Anterior cingulate cortex (tissue), 58 donors: ENCODE measurements at places on chromosomes 7 and 10.
A peak's percentile ranks its signal among the peaks of the same experiment; 100 is the strongest.

DNA sequence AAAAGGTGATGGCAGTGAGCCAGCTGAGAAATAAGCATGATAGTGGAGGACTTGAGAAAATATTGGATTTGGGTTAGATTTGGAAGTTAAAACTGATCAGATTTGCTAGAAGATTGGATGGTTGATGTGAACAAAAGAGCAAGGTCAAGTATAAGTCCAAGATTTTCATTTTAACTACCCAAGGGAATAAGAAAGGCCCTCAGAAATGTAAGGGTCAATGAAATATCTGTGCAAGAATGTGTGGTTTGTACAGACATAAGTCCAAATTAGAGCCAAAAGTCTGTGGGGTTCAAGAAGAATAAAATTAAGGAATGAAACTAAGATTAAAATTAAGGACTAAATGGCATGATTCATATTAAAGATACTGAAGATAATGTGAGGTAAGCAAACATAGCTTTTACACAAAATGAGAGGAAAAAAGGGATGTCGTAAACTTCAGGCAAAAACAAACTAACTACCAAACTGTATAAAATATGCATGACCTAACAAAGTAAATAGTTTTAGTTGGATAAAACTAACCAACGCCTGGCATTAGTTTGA lies 78.4 kb upstream of the CACNA2D1 start:
- no peak for DNase-seq

- DNase-seq, result no peak
Measured at GRCh38 chr10:29039677-29040189, 249.1 kb upstream of the LYZL1 start.

DNA sequence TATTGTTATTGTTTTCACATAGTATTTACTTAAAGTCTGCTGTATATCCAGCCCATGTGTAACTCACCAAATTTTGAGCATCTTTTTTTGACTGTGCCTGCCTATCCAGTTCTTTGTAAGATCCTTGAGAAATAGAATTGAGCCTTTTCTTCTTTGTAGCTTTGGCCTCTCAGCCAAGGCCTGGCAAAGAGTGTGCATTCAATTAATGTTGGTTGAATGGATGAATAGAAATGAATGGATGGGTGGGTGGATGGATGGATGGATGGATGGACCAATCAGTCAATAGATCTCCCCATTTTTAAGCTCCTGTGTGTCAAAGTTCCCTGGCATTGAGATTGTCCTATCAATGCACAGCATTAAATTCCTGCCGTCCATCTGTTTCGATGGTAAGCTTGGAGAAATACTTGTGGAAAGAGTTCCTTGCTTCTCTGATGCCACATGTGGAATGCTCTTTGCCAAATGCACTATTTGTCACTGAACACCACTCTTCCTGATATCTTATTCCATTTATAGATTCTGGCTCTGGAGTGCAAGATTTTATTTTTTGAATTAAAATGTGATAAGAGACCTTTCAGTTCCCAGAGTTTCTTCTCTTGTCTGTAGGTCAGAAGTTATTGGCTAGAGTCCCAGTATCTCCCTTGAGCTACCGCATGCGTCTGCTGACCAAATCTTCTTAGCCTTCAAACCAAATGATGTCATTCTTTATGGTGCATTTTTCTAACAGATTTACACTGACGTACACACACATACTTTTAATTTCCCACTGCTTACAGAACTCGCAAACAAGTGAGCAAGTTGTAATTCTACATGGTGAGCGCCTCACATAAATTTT lies 20.7 kb upstream of the ADRB1 start:
- DNase-seq, result peak; percentile 22

- DNase-seq, result peak; percentile 25
Measured at GRCh38 chr7:74217455-74218342, 7.9 kb downstream of the LAT2 start.

- no peak for DNase-seq
Measured at GRCh38 chr10:374354-374753, 239.1 kb downstream of the ZMYND11 start.

GRCh38 chr7:148058753-148059152 lies 531.8 kb upstream of the C7orf33 start:
- no peak for DNase-seq

- DNase-seq, result no peak
Measured at GRCh38 chr10:55500931-55501559, 700.0 kb upstream of the PCDH15 start.

DNA sequence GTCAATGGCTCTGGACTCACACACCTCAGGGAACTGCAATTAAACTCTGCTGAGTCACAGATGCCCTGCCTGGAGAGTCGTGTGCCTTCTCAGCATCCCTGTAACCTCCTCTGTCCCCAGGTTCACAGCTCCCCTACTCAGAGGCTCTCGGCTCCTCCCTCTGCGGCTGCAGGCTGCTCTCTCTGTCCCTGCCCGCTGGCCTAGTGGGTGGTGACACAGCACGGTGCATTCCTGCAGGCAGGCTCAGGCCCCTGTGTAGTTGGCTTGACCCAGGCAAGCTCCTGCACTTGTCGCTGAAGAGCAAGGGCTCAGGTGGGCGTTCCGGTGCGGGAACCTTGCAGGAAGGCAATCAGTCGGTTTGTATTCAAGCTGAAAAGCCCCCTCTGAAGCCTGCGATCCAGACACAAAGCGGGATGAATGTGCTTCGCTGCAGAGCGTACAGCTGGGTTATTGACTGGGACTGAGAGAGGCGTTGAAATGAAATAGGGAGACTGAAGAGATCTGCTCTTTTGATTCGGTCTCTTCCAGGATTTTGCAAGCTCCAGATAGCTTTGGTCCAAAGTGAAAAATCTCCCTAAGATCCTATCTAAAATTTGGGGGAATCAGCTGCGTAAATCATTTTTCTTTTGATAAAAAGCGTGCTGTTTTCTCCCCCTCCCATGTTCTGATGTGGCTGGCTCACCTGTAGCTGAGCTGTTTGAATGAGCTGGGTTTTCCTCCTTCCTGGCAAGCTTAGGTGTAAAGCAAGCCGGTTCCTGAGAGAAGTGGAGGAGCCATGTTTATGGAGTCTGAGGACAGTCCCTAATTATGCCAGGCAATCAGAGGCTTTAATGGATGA lies 208.7 kb upstream of the PHYHIPL start:
- DNase-seq, result peak; percentile 76

DNA sequence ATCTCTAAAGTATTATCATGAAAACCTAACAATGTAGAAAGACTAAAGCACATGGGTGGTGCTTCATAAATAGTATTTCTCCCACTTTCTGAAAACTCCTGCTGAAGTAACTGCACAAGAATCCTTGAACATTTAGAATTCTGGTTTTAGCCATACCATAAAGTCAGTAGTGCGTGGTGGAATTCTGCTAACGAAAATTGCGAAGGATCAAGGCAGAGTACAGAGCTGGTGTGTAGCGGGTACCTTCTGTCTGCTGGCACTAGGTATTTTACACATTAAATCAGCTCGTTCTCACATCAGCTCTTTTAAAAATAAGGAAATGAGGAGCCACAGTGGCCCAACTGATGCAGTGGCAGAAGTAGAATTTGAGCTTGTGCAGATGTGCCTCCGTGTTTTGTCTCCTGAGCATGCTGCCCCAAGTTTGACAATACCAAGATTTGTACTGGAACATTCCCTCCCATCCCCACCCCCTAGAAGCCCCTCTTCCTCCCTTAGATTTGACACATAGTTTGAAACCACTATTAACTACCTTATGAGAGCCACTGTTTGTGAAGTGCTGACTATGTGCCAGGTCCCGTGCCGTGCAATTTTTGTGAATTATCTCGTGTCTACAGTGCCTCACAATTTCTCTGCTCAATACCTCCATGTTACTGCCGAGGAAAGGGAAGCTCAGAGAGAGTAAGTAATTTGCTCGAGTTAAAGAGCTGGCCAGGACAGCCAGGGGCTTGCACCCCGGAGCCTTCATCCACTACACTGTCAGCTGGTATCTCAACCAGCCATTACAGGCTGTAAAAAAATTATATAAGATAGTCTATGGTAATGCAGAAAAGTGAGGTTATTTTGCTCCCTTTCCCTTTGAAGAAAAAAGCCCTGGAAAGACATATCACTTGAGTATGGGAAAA lies 66.9 kb downstream of the EGFR start:
- DNase-seq, result no peak

DNA sequence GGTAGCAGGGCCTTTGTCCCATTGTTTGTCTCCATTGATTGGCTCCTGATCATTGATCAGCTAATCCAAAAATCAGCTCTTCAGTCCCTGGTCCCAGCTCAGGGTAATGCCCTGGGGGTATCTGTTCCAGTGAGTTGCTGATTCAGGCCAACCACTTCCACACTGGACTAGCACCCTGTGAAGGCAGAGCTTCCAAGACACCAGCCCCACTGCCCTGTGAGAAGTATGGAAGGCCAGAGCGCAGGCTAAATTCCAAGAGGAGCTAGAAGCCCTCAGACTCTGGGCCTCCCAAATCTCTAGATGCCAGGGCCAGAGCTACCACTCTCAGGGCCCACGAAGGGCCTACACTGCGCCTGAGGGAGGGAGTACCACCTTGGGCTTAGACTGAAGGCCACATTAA lies 10.4 kb downstream of the TMEM72 start:
- no peak for DNase-seq

DNA sequence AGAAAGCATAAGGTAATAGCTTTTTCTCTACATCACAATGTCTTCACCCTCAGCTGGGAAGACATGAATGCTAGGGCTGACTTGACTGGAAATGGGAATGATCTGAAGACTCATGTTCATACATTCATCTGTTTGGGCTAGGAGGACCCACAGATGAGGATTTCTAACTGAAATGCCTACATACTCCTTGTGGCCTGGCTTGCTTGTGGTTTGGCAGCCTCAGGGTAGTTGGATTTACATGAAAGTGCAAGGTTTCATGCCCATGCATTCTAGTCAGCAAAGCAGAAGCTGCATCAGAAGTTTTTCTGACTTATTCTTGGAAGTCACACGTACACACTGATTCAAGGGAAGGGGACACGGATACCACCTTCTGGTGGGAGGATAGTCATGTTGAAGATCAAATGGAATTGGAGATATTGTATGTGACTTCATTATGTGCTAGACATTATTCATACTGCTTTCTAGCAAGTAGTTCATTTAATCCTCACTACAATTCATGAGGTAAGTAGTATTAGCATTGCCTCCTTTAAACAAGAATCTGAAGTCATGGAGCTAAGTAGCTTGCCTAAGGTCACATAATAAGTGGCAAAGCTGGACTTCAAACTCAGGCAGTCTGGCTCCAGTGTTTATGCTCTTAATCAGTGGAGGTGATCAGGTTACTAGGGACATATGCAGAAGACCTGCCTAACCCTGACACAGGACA lies 957.0 kb downstream of the LRMDA start:
- DNase-seq, result no peak

DNA sequence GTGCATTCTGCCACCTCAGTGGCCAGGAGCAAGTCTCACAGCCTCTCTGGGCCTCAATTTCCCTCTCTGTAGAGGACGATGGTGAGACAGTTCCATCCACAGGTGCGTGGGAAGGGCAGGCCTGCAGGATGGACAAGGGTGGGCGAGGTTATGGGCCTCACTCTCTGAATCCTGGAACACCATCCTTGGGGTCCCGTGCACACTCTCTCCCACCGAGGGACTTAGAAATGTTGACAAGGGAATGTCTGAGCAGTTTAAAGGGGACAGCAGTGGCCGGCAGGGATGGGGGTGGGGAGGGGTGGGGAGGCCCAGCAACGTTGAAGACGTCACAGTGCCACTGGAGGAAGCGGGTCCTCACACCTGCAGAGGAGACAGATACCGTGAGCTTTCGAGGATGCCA lies 111.5 kb downstream of the FOXL3 start:
- no peak for DNase-seq

GRCh38 chr10:62266611-62267010 lies 2.0 kb downstream of the RTKN2 start:
- DNase-seq, result no peak

- no peak for DNase-seq
Measured at GRCh38 chr7:99171731-99172130, 27.8 kb upstream of the SMURF1 start.

- DNase-seq, result no peak
Measured at GRCh38 chr7:30348083-30348560, 63.7 kb downstream of the ZNRF2 start.

- no peak for DNase-seq
Measured at GRCh38 chr7:128759242-128759641, 16.4 kb downstream of the OPN1SW start.

DNA sequence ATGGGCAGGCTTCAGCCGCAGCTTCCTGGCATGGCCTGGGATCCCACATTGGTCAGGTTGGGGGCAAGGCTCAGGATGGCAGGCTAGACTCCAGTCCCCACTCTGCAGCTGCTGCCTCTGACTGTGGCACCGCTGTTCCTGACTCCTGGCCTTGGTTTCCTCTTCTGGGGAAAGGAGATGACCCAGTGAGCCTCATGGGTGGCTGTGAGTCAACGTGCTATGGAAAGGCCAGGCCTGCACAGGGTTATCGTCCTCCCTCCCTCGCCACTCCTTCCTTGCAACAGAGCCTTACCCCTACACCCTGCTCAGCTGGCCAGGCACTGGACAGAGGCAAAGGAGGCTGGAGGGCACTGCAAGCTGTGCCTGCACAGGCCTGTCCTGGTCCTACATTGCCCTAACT lies 36.1 kb upstream of the CHST15 start:
- no peak for DNase-seq

DNA sequence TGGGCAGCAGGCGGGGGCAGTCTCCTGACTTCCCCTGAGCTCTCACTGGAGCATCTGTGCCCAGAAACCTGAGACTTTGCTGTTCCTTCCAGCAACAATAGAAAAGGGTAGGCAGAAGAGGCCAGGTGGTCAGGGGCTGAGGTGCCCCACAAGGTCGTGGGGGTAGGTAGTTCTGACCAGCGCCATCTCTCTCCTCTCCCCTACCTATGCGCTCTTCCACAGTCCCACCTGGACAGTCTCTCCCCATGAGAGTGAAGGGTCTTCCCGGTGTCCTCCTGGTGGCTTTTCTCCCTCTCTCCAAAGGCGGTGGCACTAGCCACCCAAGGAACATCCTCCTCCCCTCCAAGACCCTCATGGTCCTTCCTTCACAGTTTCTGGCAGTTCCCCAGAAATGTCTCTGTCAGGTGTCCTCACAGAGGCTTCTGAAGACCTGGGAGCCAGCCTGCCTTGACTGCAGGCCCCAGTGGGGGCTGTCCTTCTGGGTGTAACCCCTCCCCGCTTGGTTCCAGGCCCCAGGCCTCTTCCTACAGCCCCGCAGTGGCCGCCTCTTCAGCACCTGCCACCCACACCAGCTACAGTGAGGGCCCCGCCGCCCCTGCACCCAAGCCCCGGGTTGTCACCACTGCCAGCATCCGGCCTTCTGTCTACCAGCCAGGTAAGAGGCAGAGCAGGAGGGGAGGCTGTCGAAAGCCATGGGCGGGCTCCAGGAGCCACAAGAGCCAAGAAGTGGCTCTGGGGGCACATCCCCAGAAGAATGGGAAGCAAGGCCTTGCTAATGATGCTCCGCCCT lies 41.3 kb downstream of the LDB3 start:
- DNase-seq, result no peak

GRCh38 chr7:92856436-92856835 lies 20.1 kb upstream of the CDK6 start:
- no peak for DNase-seq

DNA sequence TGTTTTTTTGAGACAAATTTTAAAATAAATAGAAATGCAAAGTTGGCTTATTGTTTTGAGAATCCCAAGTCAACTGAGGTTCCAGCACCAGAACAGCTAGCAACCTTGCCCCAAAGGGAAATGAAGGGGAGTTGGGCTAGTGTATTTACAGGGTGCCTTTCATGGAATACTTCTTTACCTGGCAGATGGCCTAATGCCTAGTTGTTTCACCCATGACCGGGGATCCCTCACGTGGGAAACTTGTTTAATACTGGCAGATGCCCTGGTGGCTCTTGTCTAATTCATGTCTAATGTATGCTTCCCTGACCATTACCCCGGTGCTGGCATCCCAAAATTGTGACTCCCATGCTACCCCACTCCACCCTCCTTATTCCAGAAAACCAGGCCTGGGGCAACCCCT lies 861.1 kb upstream of the ZWINT start:
- DNase-seq, result no peak

- no peak for DNase-seq
Measured at GRCh38 chr10:110421512-110422138, 76.1 kb upstream of the DUSP5 start.
